ENCODE measurements at places on chromosomes 6 and 20.

DNA sequence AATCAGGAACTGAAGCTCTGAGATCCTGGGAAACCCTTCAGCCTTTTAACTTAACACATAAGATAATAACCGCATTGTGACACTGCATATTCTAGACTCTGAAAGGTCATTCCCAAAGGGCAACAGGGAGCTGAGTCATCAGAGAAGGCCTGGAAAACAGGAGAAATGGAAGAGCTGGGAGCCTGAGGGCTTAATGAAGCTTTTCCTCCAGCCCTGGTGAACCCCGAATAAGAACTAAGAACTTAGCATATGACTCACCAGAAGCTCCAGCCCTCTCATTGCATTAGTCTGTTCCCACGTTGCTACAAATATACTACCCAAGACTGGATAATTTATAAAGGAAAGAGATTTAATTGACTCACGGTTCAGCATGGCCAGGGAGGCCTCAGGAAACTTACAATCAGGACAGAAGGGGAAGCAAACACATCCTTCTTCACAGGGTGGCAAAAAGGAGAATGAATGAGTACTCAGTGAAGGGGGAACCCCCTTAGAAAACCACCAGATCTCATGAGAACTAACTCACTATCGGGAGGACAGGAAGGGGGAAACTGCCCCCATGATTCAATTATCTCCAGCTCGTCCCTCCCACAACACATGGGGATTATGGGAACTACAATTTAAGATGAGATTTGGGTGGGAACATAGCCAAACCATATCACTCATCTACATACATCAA lies 648.5 kb downstream of the TFAP2A start:
- DNase-seq: peak; percentile 65

GRCh38 chr20:33673410-33674293 lies 576 bp downstream of the NECAB3 start:
- DNase-seq: no peak

GRCh38 chr6:139107051-139107450 lies 27.8 kb upstream of the HECA start:
- DNase-seq: no peak

GRCh38 chr20:3804254-3804751 lies 8.2 kb downstream of the CDC25B start:
- DNase-seq: no peak

DNA sequence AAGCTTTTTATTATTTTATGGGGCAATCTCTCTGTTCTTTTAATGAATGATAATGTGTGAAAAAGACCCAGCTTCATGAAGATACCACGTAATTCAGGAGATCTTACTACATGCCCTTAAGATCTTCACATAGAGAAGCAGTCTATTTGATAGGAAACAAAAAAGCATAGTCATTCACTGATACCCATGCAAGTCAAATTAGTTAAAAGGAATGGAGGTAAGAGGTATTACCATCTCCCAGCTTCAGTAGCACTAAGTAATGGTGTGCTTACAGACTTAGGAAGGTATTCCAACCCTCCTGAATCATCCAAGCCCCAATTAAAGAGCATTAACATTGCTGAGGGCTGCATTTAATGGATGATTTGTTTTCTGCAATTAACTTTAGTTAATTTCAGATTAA lies 364.7 kb downstream of the SYNE1 start:
- no peak for DNase-seq
